ENCODE measurements at places on chromosomes 16 and 17.

GRCh38 chr16:13441675-13442074 is 478.3 kb upstream of the ERCC4 start:
- DNase-seq, result no peak

- DNase-seq, result no peak
These were observed 15.5 kb downstream of the HIC1 start for GRCh38 chr17:2070241-2071023.

DNA sequence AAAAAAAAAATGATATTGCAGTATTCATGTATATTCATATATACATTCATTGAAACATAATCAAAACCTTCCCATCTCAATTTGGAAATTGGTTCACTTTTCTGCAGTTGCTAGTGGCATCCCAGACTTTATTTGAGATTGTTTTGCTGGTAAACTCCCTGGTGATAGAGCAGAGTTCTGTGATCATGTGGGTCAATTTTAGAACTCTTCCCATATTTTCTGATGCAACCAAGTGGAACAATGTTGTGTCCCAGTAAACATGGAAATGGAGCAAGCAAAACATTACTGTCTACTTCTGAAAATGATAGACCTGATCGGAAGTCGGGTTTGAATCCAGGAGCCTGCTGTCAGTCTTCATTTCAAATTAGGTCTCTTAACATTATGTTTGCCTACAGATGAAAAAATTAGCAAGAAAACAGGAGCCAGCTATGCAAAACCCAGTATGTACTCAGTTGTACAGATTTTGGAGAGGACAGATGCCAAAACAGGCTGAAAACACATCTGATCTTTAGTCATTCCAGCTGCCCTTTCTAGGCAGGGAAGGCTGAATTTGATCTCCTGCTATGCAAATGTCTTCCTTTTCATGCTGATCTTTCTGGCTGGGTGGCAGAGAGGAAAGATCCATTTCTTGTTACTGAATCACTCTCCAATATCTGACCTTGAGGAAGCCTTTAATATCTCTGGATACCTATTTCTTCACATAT is 786.6 kb upstream of the SOX9 start:
- DNase-seq, result no peak

- DNase-seq, result peak; percentile 46
These were observed 6.4 kb downstream of the THRA start for GRCh38 chr17:40068917-40069750.

GRCh38 chr17:64016231-64016784 is 4.1 kb downstream of the ICAM2 start:
- no peak for DNase-seq

DNA sequence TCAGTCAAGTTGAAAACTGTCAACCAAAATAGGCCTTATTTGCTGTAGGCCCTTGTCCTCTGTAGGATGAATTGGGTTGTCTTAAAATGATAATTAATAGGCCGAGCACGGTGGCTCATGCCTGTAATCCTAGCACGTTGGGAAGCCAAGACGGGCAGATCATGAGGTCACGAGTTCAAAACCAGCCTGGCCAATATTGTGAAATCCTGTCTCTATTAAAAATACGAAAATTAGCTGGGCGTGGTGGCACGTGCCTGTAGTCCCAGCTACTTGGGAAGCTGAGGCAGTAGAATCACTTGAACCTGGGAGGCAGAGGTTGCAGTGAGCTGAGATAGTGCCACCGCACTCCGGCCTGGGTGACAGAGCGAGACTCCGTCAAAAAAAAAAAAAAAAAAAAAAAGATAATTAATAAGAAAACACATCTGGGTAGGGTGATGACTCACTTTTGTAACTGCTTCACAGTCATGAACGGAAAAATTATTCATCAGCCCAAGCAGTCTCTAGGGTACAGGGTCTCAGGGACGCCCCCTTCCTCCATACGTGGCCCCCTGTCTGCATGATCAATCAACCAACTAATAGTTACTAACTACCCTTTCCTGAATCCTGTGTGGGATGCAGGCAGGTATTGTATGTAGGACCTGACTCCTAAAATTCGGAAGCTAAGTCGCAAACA is 137.0 kb upstream of the RCVRN start:
- no peak for DNase-seq

GRCh38 chr17:60964160-60964559 is 286.5 kb downstream of the BCAS3 start:
- no peak for DNase-seq

DNA sequence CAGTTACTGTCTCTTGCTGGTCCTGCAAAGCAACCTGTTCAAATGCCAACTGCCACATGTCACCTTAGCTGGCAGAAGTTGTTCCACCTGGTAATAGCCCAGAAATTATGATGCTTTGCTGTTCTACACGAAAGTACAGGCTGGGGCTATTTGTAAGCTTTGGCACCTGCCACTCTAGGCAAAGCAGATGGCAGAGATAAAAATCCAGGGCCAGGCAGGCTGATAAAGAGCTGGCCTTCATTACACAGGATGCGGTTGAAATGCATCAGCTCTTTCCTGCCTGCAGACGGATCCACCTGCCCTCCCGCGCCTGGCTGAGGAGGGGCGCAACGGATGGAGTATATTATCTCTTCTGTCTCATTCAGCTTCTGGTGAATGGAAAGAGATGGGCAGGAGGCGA is 29.3 kb upstream of the KDM8 start:
- DNase-seq, result peak; percentile 9

- DNase-seq, result no peak
These were observed 8.2 kb upstream of the CIITA start for GRCh38 chr16:10868596-10869469.

- DNase-seq, result no peak
These were observed 6.4 kb upstream of the LGALS3BP start for GRCh38 chr17:78986048-78986648.

- no peak for DNase-seq
These were observed 3.6 kb downstream of the MAP2K4 start for GRCh38 chr17:12024327-12024726.

- no peak for DNase-seq
These were observed 119.5 kb upstream of the TNRC6C start for GRCh38 chr17:77838748-77839697.

- no peak for DNase-seq
These were observed 7.0 kb downstream of the CYTH1 start for GRCh38 chr17:78774956-78775571.

- no peak for DNase-seq
These were observed 4.8 kb upstream of the SREBF1 start for GRCh38 chr17:17841601-17842025.

DNA sequence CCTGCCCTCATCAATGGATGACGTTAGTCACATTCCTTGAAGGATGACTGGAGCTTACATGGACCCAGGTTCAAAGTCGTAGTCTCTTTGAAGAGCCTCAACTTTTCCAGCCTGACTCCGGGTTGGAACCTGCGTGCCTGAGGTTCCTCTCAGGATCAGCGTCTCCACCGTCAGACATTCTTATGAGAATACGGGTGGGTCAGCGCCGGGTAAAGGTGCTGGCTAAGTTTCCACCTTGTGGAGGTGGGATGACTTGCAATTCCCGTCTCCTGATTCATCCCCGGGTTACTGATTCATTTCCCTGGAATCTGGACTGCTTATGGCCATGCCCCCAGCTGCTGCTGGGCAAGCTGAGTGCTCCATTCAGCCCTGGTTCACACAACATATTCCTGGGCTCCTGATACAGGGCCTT is 38.9 kb upstream of the CMIP start:
- DNase-seq, result no peak

DNA sequence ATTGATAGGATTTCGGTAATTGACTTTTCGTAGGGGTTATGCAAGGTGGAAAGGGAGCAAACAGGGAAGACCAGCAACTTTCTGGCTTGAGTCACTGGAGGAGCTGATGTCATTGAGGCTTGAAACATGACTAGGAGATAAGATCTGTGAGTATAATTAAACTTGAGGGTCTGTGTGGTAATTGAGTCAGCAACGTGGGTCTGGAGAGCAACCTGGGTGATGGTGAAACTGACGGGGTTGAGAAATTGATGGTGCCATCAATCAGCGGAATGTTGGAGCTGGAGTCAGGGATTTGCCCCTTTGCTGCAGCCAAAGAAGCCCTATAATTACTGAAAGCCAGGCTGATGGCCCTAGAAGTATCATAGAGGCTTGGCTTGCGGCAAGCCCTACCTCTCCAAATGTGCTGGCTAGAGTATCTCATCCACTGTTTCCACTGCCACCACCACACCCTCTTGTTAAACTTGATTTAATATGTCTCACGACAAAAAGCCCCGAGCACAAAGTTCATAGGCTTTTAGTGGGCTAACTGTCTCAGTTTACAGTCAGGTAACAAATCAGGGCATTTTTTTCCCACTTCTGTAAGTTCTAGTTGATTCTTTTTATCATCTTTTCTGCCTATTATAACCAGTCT is 186.9 kb upstream of the ELAC2 start:
- DNase-seq, result no peak

GRCh38 chr17:74257311-74257710 is 16.7 kb upstream of the DNAI2 start:
- no peak for DNase-seq

DNA sequence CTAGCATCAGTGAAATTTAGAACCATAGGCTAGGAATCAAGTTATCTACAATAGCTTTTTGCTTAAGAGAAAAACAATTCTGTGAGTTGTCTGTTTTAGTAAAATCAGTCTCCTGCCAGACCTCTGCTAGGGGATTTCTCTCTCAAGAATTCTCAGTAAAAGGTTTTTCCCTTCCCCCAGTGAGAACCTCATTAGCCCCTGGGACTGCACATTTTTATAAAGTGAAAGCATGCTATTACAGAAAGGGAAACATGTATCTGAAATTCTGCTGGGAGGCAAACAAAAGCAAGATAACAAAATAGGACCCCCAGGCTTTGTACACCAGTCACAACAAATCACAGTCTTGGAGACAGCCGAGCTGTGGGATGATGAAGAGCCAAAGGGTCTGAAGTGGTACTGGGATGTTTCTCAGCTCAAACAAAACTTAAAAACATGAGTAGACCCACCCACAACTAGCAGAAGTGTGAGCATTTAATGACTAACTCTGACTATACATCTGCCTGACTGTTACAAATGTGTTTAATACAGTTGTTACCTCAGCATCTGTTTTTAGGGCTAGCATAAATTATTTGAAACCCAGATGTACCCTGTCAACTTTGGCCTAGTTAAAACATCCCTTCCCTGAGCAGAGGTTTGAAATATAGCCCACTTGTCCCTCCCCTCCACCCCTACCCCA is 20.0 kb upstream of the GLG1 start:
- DNase-seq, result no peak

- no peak for DNase-seq
These were observed 48.8 kb downstream of the MYH11 start for GRCh38 chr16:15808071-15808470.

DNA sequence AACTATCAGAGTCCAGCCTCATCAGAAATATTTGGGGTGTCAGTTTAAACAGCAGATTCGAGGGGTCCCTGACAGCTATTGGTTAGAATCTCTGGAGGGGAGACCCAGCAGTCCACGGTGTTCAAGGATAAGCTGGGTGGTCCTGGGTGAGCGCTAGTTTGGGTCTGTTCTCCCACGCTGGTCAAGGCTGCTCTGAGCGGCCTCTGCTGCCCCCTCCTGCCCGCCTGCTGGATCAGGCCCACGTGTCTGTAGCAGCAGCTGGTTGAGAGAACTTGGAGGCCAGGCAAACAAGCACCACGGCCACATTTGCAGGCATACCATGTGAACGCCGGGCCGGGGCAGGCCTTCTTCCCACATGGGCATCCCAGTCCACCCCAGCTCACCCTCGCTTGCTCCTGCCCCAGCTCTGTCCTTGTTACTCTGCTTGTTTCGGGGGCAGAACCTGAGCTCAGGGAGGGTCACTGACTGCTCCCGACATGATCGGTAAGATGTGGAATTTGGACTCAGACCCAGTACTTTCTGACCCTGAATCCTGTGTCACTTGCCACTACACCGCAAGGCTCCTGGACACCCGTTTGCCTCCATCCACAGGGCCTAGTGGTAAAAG is 7.4 kb downstream of the FOXF1 start:
- no peak for DNase-seq

- peak; percentile 54 for DNase-seq
These were observed 15.0 kb upstream of the RHOT1 start for GRCh38 chr17:32127158-32127897.

DNA sequence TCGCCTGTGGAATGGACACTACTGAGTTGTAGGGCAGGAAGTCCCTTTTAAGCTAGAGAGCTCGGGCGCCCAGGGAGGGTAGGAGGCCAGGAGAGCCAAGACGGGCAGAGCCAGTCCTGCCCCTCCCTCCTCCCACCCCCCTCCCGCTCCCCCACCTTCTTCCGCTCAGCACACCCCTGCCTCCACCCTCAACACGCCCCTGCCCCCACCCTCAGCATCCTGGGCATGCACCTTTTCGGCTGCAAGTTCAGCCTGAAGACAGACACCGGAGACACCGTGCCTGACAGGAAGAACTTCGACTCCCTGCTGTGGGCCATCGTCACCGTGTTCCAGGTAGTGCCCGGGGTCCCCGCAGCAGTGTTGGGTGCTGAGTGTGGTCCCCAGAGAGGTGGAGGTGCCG is 18.3 kb downstream of the TPSG1 start:
- DNase-seq, result no peak

DNA sequence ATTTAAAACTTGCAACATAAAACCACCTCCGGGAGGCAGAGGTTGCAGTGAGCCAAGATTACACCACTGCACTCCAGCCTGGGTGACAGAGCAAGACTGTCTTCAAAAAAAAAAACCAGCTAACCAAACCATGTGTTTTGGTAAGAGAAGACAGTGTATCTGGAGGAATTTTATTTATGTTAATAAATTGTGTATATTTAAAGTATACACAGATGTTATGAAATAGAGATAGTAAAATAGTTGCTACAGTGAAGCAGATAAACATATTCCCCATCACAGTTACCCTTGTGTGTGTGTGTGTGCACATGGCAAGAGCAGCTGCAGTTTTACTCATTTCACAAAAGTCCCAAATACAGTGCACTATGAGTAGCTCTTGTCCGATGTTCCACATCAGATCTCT is 54.8 kb upstream of the CRISPLD2 start:
- no peak for DNase-seq

GRCh38 chr17:48612854-48613691 is 2.0 kb downstream of the HOXB8 start:
- DNase-seq, result no peak

DNA sequence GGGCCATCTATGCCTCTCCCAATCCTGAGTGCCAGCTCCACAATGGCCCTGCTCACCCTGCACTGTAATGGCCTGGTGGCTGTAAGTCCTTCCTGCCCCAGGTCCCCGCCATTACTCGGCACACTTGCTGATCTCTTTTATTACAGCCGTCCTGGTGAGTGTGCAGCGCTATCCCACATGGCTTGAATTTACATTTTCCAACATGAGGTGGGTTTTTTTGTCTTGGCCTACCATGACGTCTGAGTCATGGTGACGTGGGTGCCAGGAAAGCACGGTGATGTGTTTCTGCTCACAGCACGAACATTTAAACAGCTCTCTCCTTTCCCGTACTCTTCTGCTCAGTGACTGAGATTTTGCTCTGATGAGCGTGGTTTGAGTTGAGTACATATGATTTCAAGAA is 55.2 kb upstream of the FOXF1 start:
- DNase-seq, result no peak
